ENCODE measurements at places on chromosomes 7 and 10.

GRCh38 chr10:122981066-122981464, 864 bp downstream of the PSTK start:
- DNase-seq: no peak

DNA sequence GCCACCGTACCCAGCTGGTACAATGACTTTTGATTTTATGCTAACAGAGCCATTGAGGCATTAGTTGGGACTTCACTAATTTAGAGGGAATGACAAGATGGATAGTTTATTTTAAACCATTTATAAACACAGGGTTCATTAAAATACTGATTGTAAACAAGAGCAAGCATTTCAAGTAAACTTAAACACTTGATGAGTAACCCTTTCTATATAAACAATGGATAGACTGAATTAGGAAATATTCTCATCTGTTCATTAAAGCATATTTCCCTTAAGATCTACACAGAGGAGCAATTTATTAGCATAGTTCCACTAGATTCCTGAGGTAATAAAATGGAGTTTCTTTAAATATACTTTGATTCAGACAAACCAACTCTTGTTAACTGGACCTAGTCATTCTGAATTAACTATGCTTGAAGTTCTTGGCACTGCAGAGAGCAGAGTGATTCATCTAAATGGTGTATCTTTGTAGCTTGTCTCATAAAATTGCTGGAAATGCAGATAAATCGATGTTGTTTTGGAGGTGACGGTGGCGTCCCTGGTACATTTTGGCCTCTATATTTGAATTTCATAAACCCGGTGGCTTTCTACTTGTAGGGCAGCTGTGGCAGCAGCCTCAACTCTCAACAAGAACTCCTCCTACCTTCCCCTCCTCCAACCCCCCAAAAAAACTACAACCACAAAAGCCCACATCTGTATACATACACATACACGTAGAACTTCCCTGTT, 15.4 kb upstream of the VDAC2 start:
- no peak for DNase-seq

- DNase-seq: peak; percentile 52
Measured at GRCh38 chr7:133853706-133854276, 273.3 kb upstream of the LRGUK start.

DNA sequence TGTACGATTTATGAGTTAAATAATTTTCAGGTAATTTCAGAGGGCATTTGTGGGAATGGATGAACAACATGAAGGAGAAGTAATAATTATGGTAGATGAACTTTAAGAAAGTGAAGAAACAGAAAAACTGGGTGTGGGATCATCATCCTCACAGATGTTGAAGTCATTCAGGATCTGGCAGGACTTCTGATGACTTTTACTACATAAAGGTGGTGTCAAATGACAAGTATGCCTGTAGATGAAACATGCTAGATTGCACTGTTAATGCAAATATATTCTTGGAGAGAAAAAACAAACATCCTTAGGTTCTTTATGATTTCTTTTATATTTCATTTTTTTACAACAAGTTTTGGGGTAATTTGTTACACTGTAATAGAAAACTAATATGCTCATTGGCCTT, 230.2 kb downstream of the PCLO start:
- no peak for DNase-seq
